Activated CD4-positive, alpha-beta T cell treated with anti-CD3 and anti-CD28 coated beads, Interleukin-2, amount 10 ng/mL, durations not matched to agents 24 days and 14 days (primary cell): ENCODE measurements at places on chromosomes 7 and 10. TPM values are rescaled to one million over a fixed set of nuclear protein-coding genes. Genes with fewer than 3 reads are reported as not detected.

- DNase-seq = no peak
Measured at GRCh38 chr7:34070511-34071323, 165.4 kb downstream of the BMPER start.

DNA sequence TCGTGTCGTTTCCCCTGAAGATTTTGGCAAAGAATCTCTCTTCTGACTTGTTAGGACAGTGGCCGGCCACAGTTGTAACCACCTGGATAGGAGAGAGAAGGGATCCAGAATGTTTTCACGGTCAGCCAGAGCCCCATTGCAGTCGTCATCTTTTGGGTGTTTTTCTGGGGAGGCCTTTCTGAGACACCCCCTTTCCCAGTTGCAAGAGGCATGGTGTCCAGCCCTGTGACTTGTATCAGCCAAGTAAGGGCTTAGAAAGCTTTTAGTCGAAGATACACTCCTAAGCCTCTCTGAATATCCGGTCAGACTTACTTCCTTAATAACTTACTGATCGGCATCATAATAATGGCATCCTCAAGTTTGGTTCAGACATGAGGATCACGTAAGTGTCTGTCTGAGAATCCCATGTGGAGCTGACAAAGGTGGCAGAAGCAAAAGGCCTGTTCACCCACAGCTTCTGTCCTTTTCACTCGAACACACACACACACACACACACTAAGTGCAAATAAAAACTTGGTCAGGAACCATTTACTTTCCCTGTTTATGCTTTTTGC, 435.7 kb upstream of the GALNT17 start:
- DNase-seq = no peak

DNA sequence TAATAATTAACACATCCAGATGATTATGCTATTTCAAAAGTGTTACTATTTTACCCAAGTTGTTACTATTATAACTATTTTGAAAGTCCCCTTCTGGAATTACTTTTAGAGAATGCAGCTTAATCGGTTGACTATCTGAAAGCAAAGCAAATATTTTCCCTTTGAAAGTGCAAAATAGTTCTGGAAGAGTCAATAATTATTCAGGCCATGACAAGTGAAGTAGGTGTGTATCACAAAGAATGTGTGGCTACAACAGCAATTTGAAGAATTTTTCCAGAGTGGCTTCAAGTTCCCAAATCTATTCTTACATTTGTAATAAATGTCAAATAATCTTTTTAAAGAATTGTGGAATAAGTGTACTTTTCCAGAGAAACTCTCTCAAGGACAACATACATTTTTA, 42.8 kb downstream of the RNLS start:
- DNase-seq = no peak

- no peak for DNase-seq
Measured at GRCh38 chr7:130114776-130115175, 44.4 kb downstream of the KLHDC10 start.

GRCh38 chr7:108613949-108614381, 44.3 kb downstream of the DNAJB9 start:
- no peak for DNase-seq

DNA sequence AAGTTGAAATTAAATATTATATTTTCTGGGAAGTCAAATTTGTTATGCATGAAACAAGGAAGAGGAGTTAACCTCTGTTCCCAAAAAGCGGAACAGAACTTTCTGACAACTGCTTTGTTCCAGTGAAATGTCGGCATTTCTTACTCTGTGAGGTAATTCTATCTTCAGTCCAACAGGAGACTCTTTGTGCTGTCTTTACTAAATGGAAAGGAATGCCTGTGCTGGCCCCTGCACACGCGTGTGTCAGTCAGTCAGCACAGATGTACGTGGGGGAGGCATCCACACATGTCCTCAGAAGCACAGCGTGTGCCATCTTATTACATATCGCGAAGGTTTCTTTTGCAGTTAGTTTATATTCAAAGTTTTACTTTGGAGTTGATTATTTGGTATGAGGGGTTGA, 37.5 kb downstream of the NET1 start:
- no peak for DNase-seq

DNA sequence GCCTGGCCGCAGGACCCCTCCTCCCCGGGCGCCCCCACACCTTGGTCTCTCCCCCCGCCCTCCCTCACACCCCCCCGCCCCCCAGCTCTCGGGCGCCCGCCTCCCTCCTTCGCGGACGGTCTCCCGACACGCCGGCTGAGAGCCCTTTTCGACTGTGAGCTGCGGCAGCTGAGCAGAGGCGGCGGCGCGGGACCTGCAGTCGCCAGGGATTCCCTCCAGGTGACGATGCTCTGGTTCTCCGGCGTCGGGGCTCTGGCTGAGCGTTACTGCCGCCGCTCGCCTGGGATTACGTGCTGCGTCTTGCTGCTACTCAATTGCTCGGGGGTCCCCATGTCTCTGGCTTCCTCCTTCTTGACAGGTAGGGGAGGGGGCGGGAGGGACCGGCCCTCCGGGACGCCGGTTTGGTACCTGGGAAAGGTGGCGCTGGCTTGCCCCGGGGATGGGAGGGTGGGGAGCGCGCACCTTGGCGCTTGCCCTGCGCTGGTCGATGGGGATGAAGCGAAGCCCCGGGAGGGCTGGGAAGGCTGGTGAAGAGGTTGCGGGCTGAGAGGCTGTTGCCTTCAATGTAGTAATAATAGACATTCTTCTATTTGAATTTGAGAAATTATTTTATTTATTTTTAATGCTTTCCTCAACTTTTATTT, at the start of gene BMPER:
TSS of gene BMPER (plus strand) at position 151 of the 644 bp plus-strand sequence. CDS start at position 226, 75 bp downstream.
- DNase-seq = peak; percentile 56

GRCh38 chr7:155274633-155275355, 22.9 kb upstream of the INSIG1 start:
- no peak for DNase-seq

GRCh38 chr10:78184851-78185692, 151.4 kb downstream of the RPS24 start:
- DNase-seq = no peak

DNA sequence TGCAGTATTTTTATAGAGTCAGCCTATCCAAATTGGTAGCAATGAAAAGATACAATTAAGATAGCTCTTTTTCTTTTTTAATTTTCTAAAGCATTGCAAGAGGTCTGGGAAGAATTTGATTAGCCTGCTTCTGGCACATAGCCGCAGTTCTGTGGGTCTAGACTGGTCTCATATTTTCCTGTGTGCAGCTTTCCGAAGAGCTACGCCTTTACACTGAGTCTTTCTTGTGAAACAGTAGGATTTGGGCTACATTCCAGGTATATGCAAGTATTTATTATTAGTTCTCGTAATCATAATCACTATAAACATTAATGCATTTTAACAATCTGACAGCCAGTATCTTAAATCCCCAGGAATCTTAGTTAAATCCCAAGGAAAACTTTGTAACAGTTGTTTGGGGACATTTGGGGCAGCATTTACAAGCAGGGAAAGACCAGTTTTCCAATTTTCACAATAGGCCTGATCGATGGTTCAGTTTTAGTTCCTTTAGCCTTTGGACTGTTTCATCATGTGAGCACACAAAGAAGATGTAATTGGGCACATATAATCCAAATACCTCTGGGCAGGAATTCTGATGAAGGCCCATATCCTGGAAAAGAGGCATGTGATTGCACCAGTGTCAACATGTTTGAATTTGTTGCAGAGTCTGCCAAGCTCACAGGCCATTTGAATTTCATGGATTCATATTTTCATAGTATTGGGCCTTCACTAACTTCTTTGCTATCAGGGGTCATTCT, 287.3 kb downstream of the INHBA start:
- no peak for DNase-seq

DNA sequence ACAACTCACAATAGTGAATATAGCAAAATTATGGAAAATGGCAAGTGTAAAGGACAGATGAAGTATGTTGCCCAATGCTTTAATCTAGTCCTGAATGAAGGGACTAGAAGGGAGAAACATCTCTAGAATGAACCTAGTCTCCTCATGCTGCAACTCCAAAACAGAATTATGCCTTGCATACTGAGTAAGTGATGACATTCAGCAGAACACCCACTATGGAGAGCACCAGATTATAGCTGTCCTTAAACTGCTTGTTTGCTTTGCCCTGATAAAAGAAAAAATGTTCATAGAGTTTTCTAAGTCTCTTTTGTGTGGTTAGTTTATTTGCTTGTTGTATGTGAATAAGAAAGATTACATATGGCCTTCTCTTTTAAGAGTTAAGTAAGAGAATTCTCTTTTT, 7.8 kb upstream of the HGF start:
- no peak for DNase-seq

DNA sequence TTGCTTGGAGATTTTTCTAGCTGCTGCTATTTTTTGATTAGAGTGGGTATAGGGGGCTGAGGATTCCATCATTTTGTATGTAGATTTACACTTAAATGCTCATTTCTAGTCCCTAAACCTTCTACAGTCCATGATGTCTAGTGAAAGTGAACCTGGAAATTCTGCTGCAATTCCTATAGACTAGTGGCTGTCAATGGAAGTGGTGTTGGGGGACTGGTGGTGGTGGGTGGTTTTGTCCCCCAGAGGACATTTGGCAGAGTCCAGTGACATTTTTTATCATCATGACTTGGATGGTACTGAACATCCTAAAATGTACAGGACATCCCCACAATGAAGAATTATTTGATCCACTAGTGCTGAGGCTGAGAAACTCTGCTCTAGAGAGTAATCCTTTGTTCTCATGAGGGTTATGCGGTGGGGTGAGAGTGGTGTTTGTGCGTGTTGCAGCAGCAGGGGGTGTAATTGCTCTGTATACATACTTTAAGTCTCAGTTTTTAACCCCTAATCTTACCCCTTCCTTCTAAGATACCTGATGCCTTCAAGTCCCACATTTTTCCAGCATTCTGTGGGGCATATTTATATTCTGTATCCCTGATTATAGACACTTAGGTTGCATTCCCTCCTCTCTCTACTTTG, 35.0 kb downstream of the KIF11 start:
- DNase-seq = no peak

DNA sequence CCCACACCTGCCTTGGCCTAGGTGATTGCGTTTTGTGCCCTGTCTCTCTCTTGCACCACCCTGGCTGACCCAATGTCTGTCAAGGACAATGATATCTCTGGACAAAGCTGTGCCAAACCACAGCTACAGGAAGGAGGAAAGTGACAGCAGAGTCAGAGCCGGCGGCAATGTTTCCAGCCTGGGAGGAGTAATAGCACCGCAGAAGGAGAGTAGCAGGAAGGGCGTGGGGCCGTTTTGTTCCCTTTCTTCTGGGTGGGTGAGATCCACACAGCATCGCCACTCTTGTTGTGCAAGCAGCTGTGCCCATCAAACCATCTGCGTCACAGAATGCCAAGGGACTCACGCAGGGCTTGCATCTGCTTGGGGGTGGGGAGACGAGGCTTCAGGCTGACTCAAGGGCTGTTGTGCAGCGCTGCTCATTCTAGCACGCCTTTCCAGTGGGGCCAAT, 341.6 kb upstream of the AUTS2 start:
- DNase-seq = no peak

- DNase-seq = peak; percentile 72
Measured at GRCh38 chr7:38660427-38661099, 29.4 kb upstream of the AMPH start.

GRCh38 chr7:142581341-142581740, 167.9 kb upstream of the PRSS1 start:
- peak; percentile 81 for DNase-seq

DNA sequence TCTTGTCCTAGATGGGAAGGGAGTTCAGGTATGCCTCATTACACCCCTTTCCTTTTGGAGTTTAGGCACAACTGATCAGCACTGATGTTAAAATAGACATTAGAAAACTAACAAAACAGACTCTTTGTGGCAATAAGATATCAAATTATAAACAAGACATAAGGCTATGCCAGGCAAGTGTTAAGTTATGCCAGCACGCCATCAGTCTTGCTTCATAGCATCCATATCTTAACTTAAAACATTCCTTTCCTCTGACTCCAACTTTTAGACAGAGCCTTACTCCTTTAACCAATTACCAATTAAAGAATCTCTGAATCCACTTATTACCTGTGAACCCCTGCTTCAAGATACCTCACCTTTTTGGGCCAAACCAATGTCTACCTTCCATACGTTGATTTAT, 126.2 kb upstream of the ETV1 start:
- DNase-seq = no peak

GRCh38 chr10:77544617-77545016, 93.0 kb downstream of the KCNMA1 start:
- no peak for DNase-seq

DNA sequence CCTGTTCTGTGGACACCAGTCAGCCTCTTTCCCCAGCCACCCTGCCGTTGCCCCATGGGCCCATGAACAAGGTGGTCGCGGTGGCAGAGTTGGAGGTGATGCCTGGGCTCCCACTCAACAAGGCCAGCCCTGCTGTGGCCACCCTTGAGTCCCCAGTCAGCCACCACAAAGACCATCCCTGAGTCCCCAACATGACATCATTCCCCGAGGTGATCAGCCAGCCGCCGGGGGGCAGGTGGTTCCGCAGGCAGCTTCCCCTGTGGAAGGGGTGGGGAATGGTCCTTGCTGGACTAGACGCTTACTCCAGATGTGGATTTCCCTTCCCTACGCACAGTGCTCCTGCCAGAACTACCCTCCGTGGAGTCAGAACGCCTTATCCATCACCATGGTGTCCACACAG, 271.7 kb downstream of the PTPRN2 start:
- no peak for DNase-seq

- DNase-seq = no peak
Measured at GRCh38 chr7:105402221-105403095, 13.7 kb upstream of the SRPK2 start.

GRCh38 chr10:9262770-9263169, 1208.3 kb downstream of the GATA3 start:
- no peak for DNase-seq

- DNase-seq = no peak
Measured at GRCh38 chr7:141418066-141418465, 133.1 kb upstream of the AGK start.

GRCh38 chr7:77310982-77311381, 105.2 kb downstream of the GSAP start:
- no peak for DNase-seq

GRCh38 chr7:55020466-55020871, 1.7 kb downstream of the EGFR start:
- DNase-seq = no peak

DNA sequence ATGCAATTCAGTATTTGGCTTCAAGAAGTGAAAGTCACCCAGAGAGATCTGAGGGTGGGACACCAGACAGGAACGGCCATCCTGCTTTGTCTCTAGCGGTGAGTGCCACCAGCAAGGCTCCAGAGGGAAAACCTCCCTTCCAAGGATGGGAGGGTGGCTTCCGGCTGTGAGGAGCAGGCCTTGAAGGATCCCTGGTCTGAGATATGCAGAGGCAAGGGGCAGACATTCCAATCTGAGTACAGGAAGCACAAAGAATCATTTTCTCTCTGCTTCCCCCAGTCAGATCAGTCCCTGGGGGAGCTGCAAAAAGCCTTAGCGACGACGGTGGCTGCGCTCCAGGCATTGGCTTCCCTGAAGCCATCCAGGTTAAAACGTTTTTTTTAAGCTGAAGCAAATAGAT, 167.4 kb downstream of the TEX36 start:
- no peak for DNase-seq

- DNase-seq = no peak
Measured at GRCh38 chr7:101411508-101411874, 48.8 kb downstream of the COL26A1 start.

GRCh38 chr10:87733081-87733480, 73.4 kb downstream of the PAPSS2 start:
- no peak for DNase-seq

The TMEM229A gene
- total RNA-seq = not detected in 2 replicates

The LBX1 gene
- total RNA-seq = not detected in 2 replicates

The HOXA4 gene
- not detected in 2 replicates for total RNA-seq

The CYP26C1 gene
- total RNA-seq = 0.07 and 0.12 TPM in 2 replicates

The TAS2R41 gene
- total RNA-seq = not detected in 2 replicates

The CYP3A4 gene
- not detected in 2 replicates for total RNA-seq

The OR6B1 gene
- total RNA-seq = not detected in 2 replicates

The ZNF800 gene
- total RNA-seq = 40.9 and 42.2 TPM in 2 replicates

The KLF14 gene
- not detected in 2 replicates for total RNA-seq
